Iris pigment epithelial cell (primary cell): ENCODE measurements at places on chromosomes 12 and 14.

GRCh38 chr14:91415794-91416743 lies 1.6 kb downstream of the CCDC88C start:
- DNase-seq = peak; percentile 52

- DNase-seq = no peak
These were observed 538.8 kb upstream of the STXBP6 start for GRCh38 chr14:25588751-25589150.

DNA sequence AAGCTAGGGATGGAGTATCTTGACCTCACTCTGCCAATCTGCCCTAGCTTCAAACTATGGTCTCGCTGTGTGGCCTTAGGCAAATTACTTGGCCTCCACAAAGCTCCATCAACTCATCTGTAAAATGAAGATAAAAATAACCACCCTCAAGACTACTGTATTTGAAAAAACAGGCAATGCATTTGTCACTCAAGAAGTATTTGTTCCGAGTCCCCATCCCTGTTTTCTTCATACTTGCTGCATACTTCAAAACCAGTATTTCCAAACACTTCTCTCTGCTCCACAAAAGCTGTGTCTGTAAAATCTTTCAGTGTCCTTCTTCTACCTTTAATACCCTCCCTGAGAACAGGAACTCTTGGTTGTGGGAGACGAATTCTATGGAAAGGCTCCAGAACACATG lies 47.9 kb downstream of the GTF2A1 start:
- peak; percentile 33 for DNase-seq

GRCh38 chr12:128521981-128522380 lies 255.0 kb downstream of the TMEM132C start:
- no peak for DNase-seq

- no peak for DNase-seq
These were observed 23.7 kb upstream of the CLEC14A start for GRCh38 chr14:38279572-38279971.

DNA sequence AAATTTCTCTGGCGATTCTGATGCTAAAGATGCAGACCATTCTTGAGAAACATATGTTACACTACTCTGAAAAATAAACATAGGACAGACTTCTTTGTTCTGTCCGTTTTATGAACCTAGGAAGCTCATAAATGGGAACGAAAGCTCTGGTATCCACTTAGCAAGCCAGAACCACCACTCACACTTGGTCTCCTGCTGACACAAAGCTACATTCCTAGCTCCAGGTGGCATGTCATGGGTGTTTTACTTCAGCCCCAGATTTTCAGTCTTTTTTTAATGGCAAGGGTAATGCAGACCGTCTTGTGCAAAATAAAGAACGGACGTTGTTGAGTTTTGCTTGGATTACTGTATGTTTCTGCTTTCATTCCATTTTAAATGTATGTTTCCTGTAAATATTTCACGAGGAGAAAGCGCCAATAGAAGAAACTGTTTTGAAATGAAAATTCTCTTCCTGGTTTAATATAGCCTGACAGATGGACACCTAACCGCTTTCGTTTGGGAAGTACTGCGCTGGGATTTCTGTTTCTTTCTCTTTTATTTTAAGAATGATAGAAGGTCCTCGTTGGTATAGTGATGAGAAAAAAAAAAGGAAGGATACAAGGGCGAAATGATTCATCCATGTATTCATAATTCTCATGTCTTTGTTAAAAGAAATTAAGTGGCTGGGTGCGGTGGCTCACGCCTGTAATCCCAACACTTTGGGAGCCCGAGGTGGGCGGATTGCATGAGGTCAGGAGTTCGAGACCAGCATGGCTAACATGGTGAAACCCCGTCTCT lies 871 bp upstream of the COQ5 start:
- peak; percentile 63 for DNase-seq

DNA sequence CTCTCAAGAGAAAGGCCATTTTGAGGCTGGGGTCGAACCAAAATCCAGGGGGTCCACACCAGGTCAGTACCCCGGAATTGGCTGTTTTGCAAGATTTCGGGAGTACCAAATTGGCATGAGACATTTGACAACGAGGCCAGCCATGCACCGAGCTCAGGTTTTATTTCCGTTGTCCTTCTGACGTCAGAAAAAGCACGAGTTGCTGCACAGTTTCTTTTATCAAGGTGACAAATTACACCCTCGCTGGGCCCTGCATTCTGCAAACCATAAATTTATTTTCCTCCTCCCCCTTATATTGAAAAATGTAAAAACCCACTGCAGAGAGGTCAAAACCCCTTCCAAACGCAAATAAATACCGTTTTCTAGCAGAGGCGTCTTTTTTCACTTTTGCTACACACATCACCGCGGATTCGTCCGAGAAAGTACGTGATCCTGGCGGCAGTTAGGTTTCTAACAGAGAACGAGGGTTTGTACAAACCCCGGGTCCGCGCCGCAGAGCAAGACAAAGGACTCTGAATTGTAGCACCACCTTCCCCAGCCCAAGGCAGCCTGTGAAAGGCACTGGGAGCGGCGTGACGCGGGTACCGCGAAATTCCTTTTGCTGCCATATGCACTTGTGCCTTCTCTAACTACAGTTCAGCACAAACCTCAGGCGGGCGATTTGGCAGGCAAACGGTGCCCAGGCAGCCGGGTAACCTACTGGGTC lies 1.8 kb downstream of the SLC38A1 start:
- DNase-seq = peak; percentile 68

GRCh38 chr14:92099802-92100201 lies 6.6 kb downstream of the ATXN3 start:
- no peak for DNase-seq

DNA sequence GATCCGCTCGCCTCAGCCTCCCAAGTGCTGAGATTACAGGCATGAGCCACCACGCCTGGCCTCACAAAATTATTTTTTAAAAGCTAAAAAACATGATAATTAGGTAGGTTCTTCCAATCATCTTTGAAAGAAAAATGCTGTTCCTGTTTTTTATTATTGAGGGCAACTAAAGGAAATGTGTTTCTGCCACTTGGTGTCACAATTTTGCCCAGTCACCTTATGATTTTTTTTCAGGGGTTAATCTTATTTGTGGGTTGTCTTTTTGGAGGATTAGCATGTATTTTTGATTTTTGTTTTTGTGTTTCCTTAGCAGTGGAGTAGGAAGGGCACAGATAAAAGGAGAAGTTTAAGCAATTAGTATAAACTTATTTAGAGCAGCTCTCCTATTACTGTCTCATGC lies 79.8 kb downstream of the PRORP start:
- no peak for DNase-seq

GRCh38 chr14:100891501-100892445 lies 11.7 kb downstream of the RTL1 start:
- DNase-seq = no peak

DNA sequence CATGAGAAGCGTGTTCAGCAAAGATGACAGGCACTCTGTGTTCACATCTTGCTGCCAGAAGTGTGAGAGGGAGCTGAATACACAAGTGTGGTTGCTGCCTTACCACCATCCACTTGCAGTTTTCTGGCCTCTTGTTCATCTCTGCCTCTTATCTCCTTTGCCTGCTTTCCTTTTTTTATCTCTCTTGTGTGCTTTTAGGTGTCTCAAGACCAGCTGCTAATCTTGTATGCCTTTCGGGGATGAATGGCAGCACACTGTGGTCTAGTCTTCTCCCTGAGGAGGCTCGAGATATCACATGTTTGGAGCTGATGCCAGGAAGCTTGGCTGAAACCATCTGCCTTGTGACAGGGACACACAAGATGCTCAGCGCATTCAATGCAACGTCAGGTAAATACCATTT lies 17.2 kb downstream of the FAM234B start:
- no peak for DNase-seq

- DNase-seq = peak; percentile 83
These were observed 161.3 kb downstream of the KITLG start for GRCh38 chr12:88418856-88419497.

DNA sequence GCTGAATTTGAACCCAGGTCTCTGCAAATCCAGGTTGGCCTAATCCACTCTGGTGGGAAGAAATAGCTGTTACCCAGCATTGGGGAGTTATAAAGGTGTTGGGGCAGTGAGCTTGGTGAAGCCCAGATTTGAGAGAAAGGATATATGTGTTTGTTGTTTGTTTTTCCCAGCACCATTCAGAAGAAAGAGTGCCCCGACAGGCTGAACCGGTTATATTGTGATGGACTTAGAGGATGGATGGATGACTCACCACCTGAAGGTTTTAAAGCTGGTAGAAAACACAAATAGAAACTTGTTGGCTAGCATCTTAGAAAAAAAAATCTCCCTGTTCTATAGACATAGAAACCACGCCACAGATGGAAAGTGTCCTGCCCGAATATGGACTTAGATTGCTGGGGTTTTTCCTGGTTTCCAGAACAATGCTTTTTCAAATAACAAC lies 404.6 kb downstream of the MED13L start:
- no peak for DNase-seq

DNA sequence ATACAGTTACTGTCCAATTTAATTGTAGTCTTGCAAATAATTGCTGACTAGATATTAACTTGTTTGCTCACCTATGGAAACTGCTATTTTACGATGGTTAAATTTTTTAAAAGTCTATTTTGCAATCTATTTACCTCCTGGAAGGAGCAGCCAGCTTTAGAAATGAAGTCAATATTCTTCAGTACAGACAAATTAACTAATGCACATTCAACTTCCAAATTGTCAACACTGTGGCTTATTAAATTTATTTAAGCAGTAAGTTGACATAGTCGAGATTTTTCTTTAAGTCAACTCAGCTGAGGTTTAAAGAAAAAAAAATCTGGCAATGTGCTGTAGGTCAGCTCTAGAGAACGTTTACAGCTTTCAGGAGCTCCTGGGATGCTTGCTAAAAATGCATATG lies 221.2 kb downstream of the SSPN start:
- no peak for DNase-seq

GRCh38 chr14:96626916-96627315 lies 124.7 kb downstream of the PAPOLA start:
- DNase-seq = no peak

- DNase-seq = peak; percentile 70
These were observed 50.3 kb downstream of the LMO3 start for GRCh38 chr12:16555630-16556029.

- no peak for DNase-seq
These were observed 33.9 kb downstream of the CCDC177 start for GRCh38 chr14:69540654-69541335.

DNA sequence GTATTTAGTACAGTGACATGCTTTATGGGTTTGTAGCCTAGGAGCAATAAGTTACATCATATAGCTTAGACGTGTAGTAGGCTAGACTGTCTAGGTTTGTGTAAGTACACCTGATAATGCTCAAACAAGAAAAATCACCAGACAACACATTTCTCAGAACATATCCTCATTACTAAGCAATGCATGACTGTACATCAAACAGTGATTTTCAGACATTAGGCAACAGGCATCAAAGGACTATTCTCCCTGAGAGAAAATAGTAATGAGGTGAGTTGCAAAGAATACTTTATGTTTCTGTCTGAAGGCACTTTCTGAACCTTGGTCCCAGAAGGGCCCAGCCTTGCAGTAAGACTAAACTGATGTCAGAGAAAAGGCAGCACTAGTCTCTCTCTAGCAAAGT lies 48.4 kb upstream of the SYT10 start:
- no peak for DNase-seq

GRCh38 chr14:91261115-91261514 lies 16.6 kb upstream of the GPR68 start:
- no peak for DNase-seq

DNA sequence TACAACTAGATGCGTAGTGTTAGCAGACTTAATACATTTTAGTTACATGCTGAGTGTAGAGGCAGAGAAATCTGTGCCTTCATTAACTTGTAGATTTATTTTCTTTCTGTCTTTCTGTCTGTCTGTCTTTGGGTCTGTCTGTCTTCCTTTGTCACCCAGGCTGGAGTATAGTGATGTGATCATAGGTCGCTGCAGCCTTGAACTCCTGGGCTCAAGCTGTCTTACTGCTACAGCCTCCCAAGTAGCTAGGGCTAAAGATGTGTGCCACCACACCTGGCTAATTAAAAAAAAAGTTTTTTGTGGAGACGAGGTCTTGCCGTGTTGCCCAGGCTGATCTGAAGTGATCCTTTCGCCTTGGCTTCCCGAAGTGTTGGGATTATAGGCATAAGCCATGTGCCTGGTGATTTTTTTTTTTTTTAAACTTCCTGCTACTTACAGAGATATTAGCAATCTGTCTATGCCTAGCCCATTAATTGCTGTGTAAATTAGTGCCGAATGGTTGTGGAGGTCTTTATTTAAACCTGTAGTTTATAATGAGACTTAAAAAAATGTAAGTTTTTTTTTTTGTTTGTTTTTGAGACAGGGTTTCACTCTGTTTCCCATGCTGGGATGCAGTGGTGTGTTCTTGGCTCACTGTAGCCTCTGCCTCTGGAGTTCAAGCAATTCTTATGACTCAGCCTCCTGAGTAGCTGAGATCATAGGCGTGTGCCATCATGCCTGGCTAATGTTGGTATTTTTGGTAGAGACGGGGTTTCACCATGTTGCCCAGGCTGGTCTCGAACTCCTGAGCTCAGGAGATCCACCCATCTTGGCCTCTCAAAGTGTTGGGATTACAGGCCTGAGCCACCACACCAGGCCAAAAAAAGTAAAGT lies 22.8 kb downstream of the ERC1 start:
- peak; percentile 92 for DNase-seq

DNA sequence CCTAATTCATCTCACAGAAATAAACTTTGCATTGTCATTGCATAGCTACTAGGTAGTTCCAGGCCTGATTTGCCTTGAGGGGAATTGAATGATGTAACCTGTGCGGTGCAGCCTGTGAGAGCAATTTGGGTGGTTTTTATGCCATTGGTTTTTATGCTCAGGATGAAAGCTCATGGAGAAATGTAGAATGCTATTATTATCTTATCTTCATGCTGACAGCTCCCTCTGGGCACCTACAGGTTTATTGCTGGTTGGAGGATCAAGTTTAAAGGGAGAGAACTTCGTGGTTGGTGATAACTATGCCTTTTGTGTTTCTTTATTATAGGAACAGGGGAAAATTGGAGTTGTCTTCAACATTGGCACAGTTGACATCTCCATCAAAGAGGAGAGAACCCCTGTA lies 547.9 kb downstream of the DIO2 start:
- no peak for DNase-seq

DNA sequence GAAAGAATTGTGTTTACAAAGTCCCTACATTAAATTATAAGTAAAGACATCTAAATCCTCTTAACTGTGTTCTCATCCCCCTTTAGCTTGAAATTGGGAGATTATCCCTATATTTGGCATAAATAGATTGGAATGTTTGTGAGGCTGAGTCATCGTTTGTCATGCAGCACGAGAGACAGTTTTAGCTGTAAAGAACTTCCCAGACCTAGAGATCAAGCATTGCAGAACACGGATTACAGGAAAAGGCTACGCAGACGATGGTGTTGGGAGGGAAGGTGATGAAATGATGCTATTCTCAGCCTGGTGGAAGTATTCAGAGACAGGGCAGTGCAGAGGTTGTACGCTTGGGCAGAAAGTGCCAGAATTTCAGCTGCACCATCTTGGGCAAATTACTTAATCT lies 93.8 kb downstream of the PTPRB start:
- DNase-seq = peak; percentile 96
